Stimulated activated CD8-positive, alpha-beta memory T cell treated with anti-CD3 and anti-CD28 coated beads, Interleukin-4, amount 100 ng/mL, for 1 hour (primary cell): ENCODE measurements at places on chromosomes 3 and 15.

- DNase-seq: no peak
These were observed 152.5 kb downstream of the EDEM1 start for GRCh38 chr3:5339967-5340535.

DNA sequence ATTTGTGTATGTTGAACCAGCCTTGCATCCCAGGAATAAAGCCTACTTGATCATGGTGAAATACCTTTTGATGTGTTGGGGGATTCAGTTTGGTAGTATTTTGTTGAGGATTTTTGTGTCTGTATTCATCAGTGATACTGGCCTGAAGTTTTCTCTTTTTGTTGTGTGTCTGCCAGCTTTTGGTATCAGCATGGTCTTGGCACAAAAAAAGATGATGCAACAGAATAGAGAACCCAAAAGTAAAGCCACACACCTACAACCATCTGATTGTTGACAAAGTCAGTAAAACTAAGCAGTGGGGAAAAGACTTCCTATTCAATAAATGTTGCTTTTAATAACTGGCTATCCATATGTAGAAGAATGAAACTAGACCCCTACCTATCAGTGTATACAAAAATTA lies 77.6 kb downstream of the TCF12 start:
- DNase-seq: no peak

GRCh38 chr15:74259292-74259648 lies 23.1 kb downstream of the CCDC33 start:
- DNase-seq: no peak

- no peak for DNase-seq
These were observed 116.5 kb upstream of the CMC1 start for GRCh38 chr3:28124882-28125281.

- no peak for DNase-seq
These were observed 483.2 kb upstream of the FRG2C start for GRCh38 chr3:75180945-75181298.

DNA sequence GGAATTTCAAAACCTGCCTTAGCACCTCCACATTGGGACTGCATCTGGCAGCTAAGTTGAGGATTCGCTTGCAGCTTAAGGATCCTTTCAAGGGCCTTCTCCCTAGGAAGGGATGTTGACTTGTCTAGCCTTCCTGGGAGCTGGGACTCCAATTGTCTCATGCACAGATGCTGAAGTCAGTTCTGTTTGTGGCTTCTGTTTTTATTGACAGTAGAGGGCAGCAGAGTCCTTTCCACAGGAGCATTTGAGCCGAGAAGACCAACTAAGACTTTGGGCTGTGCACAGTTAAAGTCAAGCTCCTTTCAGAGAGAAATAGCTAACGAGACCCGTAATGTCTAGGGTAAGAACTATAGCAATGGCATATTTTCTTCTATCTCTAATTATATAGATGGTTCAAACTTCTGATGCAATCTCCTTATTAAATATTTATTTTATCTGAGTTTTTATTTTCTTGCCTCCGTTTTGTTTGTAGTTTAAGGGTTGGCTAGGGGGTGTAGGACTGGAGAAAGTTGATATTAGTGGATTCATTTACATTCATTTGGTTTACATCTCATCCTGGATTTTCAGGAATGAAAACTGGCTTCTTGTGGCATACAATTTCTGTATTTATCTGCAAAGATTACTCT lies 59.7 kb upstream of the KBTBD8 start:
- no peak for DNase-seq

- DNase-seq: no peak
These were observed 963.4 kb downstream of the ROBO1 start for GRCh38 chr3:78804251-78805037.

DNA sequence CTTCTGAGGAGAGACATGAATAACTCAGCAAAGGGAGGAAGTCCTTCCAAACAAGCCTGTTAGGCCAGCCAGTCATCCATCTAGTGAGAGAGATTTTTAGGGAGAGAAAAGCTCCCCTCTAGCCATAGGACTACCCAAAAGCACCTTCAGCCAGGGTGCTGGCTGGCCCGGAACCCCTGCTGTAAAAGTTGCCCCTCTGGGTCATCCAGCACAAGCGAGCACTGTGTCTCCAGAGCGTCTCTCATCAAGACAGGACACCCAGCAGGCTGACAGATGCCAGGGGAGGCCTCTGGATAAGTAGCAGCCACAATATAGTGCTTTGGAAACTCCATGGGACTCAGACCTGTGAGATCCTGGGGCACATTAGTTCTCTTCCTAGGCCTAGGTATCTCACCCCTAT lies 24.5 kb downstream of the ANXA2 start:
- DNase-seq: no peak

DNA sequence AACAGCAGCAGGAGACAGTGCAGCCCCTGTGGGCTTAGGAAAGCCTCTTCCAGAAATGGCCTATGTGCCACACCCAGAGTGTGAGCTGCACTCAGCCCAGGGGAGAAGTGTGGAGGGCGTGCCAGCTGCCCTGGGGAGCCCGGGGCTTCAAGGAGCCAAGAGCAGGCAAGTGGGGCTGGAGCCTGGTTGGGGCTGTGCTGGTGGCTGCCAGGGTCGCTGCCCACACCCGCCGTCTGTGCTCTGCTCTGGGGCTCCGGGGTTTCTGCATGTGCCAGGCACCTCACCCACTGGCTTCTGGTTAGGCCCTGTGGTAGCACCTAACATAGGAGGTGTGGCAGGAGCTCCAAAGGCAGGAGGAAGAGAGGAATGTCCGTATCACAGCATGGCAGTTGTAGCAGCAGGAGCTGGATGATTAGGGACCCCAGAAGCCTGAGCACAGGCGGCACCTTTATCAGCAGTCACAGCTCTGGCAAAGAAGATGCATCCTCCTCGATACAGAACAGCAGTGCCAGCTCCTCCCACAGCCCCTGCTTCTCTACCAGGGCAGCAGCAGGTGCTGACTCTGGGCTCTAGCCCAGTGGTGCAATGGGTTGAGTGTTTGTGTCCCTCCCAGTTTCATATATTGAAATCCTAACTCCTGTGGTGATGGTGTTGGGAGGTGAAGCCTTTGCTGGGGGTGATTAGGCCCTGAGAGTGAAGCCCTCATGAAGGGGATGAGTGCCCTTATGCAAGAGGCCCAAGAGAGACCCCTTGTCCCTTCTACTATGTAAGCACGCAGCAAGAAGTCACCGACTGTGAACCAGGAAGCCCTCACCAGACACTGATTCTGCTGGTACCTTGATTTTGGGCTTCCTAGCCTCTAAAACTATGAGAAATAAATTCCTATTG lies 70.0 kb upstream of the KLF13 start:
- no peak for DNase-seq

DNA sequence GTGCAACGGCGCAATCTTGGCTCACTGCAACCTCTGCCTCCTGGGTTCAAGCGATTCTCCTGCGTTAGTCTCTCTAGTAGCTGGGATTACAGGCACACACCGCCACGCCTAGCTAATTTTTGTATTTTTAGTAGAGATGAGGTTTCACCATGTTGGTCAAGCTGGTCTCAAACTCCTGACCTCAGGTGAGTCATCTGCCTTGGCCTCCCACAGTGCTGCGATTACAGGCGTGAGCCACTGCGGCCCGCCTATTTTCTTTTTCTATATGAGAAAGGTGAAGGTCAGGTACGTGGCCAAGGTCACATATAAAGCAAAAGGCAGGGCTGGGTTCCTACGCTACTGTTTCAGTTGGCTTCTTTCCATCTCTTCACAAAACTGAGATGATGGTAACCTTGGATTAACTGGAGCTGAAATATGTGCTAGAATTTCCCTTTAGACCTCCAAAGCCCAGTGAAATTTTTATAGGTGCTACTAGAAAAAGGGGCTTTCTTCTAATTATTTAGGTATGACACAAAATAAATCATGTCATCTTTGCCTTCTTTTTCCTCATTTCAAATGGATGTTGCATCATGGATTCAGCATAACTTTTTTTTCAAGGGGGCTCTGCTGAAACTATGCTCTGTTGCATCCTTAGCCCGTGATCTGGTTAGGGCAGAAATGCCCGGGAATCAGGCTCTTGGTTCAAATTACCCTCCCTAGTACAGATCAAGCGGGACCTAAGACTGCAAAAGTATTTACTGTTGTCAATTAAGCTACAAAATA lies 68.5 kb downstream of the MYO1E start:
- DNase-seq: no peak

GRCh38 chr3:143479727-143480126 lies 360.2 kb downstream of the CHST2 start:
- DNase-seq: no peak

DNA sequence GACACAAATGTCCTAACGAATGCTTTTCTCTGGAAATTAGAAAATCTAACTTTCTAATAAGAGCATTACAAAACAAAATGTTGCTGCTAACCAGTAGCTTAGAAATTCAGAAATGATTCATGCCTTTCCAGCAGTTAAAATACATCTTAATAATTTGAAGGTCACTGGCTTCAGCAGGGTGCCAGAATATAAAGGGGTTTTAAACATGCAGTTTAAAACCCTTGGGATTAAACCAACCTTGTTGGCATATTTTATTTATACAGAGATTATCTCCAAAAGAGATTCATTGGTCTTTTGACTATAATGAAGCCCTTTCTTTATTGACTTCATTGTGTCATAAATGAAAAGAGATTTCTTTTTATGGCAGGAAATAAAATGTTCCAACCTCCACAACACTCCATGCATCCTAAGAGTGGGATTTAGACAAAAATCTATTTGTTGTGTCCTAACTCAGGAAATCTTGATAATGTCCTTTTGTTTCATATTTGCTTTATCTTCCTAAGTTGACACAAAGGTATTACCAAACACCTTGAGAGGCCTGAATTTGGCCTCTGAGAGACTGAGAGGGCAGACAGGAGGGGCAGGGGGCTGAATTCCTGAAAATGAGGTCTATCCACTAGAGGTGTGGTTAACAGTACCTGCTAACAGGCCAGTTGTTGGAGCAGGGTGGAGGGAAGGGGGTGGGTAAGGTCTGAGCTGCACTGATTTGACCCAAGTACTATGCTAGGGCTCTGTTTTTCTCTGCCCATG lies 124.4 kb downstream of the FEZF2 start:
- DNase-seq: no peak

GRCh38 chr15:78179286-78179840 lies 30.2 kb downstream of the IDH3A start:
- DNase-seq: no peak

DNA sequence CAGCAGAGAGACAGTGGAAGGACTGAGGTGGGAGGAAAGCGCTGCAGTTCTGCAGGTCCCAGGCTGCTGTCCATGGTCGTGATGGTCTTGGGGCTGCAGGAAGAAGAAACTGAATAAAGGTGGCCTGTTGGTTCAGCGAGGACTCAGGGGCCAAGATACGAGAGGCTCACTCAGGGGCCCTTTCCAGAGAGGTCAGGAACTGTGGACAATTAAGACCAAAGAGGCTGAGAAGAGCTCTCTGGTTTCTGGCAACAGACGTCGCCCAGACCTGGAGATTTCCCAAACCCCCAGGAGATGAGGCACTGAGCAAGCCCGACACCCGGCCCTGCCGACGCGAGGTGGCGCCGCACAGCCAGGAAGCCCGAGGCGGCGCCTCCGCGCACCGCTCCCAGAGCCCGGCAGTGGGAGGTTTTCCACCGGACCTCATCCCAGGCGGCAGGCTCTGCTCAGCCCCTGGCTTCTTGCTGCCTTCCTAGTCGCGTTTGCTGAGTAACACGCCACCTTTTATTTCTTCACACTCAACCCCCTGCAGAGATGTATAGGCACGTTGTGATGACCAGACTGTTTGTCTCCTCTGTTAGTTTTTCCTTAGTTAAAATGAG lies 56.4 kb upstream of the ARRDC4 start:
- DNase-seq: no peak

GRCh38 chr3:123653221-123653682 lies 68.4 kb upstream of the HACD2 start:
- no peak for DNase-seq

GRCh38 chr3:38613426-38613825 lies 36.1 kb downstream of the SCN5A start:
- DNase-seq: no peak

- DNase-seq: no peak
These were observed 191.7 kb downstream of the PDZRN3 start for GRCh38 chr3:73433079-73433478.

DNA sequence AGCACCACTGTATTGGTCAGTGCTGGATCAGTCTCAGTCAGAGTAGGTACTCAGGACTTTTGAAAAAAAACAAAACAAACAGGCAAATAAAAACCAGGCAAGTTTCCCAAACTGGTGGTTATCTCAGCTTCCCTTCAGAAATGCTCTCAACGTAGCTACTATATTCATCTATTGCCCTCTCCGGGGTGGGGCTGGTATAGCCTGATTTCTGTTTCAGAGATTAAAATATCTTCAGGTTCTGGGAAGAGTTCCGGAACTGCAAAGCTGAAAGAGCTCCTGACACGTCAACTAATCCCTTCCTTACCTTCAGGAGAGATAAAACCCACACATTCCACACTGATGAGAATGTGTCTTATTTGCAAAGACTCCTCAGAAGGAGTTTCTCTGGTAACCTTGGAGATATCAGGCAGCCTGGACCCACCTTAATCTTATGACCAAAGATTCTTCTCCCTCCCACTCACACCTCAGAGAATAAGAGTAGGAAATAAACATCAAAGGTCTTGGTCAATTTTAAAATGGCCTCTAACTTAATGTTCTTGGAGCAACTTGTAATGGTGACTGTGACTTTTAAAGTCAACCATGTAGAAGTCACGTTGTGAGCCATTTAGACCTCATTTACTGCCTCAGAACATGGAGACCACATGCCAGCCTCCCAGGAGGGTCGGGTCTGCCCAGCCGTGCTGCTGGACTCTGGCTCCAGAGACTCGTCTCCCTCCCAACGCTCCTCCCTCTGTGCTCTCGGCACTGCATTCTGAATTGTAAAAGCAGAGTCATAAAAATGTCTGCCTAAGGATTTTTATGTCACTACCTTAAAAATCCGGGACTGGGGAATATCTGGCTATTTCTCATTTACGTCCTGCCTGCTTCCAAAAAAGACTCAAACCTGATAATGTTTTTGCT lies 53.8 kb downstream of the CDCP1 start:
- DNase-seq: no peak

DNA sequence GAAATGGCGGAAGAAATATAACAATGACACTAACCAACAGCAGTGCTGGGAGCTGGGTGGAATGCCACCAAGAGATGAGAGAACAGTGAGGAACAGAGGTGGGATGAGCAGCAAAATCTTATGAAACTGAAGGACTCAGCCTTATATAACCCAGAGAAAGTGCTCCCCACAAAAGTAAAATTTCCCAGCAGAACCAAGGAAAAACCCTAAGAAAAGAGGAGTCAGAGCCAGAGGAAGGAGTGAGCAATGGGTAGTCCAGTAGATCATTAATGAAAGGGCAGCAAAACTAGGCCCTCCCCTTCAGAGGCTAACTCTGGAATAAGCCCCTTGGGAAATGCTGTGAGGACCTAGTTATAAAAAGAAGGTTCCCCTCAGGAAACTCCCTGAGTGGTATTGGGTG lies 24.7 kb upstream of the UBE2E1 start:
- DNase-seq: no peak

DNA sequence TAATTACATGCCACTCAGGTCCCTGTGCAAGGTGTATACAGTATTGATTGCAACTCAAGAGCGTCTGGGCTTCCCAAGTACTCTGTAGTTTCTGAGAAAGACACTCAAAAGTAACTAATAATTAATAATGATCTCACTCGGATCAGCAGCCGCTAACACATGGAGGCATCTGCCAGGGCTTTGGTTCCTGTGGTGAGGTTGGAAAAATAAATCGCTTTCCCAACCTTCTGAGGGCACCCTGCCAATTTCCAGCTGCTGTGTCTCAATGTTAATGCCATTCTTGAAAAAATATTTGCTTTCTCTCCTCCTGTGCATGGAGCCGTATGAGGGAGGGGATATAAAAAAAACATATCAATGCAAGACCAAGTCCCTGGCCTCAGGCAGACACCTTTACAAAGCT lies 116.5 kb upstream of the SLC2A2 start:
- no peak for DNase-seq

- DNase-seq: no peak
These were observed 9.2 kb downstream of the ERC2 start for GRCh38 chr3:56459104-56459496.
